ENCODE measurements at places on chromosomes 2 and 18.

GRCh38 chr2:98301469-98301868, 44.8 kb upstream of the CNGA3 start:
- no peak for DNase-seq

DNA sequence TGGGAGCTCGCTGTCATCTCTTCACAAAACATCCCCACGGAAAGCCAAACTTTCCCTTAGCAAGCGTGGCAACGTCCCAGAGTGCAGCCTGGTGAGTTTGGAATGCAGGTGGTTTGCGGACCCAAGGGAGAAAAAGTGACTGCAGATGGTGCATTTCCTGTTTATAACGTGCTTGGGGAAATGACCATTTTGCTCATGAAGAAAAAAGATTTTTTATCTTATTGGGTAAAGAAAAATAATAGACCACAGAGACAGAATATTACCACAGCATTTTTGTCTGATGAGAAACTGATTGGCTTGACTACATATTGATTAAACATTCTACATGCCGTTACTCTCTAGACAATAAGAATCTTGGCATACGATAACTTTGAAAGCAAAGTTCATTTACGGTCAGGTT, 136.5 kb downstream of the COPS8 start:
- peak; percentile 59 for DNase-seq

- DNase-seq = peak; percentile 83
These were observed 83.0 kb upstream of the CHRNA1 start for GRCh38 chr2:174846941-174847938.

DNA sequence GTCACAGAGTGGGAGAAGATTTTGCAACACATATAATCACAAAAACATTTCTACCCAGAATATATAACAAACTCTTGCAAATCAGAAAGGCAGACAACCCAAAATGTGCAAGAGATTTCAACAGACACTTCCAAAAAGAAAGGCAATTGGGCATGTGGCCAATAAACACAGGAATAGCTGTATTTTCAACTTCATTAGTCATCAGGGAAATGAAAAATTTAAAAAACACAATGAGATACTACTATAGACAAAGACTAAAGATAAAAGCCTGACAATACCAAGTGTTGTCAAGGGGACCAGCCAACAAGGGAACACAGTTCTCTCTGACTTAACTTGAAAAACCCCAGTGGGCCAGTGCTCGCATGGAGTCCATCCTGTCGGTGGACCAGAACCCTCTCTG, 40.5 kb downstream of the MTHFD2 start:
- no peak for DNase-seq

DNA sequence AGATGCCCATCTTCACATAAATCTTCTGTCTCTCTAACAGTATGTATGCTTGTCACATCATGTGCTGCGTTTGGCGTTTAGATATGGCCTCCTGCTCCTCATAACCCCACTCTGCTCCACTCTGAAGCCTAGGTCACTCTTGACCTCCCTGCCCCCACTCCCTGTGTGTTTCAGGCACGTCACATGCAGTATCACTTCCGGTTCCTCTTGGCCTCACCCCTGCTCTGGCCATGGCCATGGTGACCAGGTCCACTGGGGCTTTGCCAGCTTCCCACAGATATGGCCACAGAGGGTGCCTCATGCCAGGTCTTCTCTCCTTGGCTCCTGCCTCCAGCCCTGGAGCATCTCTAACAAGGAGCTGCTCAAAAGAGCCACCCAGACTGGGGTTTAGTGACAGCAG, 160.0 kb downstream of the RNF152 start:
- no peak for DNase-seq

DNA sequence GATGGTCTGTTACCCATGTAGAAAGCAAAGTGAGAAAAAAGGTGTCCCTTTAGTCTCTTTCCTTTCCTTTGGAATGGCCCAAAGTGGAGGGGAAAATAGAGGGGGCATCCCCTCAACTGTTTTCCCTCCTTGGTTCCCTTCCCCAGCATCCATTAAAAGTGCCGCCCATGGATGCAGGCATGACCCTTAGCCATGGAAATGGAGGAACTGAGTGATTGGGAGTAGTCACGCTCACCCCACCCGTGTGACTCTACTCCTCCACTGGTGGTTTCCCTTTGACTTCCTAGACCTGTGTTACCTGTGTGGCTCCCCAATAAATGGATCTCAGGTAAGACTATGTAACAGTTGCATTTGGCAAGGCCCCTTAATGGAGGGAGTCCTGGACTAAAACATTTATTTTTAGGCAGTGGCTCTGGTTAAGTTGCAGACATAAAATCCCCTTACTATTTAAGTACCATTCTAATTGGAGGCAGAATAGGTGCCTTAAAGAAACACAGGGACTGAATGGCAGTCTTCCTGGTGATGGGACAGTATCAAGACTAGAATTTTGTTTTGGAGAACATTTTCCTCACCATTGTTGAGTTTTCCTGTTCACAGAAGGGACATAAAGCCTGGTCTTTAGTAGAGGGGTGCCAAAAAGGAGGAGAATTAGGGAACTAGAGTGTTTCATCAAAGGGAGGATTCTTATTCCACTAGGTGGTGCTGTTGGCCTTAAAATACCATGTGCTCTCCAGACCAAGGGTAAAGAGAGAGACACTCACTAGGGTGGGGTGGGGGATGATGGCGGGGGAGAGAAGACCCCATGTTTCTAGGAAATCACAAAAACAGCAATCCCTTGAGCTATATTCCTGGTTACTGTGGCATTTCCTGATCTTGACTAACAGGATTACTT, 25.7 kb upstream of the PLA2R1 start:
- DNase-seq = no peak

GRCh38 chr2:220628252-220628651, 943.9 kb downstream of the EPHA4 start:
- no peak for DNase-seq

DNA sequence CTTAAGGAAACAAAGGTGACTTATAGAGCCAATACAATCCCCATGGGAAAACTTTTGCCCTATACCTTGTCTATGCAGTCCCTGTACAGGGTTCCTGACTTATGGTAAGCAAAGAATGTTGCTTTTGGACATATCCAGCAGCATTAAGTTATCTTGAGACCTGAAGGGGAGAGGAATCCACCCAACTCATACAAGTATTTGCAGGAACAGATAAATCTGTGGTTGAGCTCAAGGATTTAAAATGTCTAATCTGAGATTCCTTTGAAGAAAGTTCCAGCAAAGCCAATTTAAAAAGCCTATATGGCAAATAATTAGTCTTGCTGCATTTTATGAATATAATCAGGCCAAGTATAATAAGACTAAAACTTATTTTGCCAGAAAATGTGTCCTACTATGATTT, 739.5 kb upstream of the CDH2 start:
- DNase-seq = no peak

DNA sequence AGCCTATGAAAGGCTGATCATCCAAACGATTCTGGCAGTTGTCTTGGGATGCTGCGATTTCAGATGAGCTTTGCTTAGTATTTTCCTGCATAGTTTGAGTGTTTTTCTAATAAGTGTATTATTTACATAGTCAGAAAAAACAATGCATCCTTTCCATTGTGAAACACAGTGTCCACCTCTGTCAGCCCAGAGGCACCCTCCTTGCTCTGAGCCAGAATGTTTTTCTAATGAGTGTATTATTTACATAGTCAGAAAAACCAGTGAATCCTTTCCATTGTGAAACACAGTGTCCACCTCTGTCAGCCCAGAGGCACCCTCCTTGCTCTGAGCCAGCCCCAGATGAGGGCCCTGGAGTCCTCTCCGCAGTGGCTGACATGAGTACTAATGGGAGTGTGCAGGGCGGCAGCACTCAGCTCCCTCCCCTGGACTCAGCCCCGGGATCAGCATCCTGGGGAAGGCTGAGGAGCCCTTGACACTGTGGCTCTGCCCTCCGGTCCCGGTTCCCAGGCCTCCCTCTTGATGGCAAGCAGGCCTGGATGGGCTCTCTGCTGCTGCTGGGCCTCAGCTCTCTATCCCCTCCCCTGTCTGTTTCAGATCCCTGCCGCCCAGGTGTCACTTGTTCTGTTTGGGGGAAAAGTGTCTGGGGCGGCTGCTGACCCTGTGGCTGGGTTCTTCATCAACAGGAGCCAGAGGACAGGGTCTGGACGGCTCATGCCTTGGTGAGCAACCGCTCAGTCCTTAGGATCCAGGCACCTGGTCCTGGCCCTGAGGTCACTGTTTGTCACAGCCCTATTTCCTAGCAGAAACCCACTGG, 5.9 kb downstream of the MFSD2B start:
- no peak for DNase-seq

GRCh38 chr2:189082376-189082975, 97.1 kb downstream of the COL5A2 start:
- DNase-seq = peak; percentile 83

- DNase-seq = no peak
These were observed 13.6 kb downstream of the ASAP2 start for GRCh38 chr2:9220201-9220600.

DNA sequence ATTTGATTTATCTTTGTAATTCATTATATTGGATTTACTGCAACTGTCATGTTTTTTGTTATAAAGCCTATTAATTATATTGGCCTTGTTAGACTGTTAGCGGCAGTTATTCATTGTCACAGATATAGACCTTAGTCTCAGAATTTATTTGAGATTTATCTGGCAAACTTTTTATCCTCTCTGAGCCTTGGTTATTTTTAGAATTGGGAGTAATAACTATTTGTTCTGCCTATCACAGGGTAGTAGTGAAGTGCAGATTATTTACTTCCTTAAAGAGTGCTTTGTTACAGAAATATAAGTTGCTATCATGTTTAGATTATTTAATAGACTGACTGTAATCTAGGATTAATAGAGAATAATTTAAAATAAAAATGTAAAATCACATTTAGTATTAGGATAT, 41.9 kb downstream of the AGPS start:
- DNase-seq = no peak

- DNase-seq = no peak
These were observed 123.9 kb upstream of the CCDC150 start for GRCh38 chr2:196515608-196516007.

GRCh38 chr2:215460682-215461382, 25.0 kb upstream of the FN1 start:
- peak; percentile 82 for DNase-seq

DNA sequence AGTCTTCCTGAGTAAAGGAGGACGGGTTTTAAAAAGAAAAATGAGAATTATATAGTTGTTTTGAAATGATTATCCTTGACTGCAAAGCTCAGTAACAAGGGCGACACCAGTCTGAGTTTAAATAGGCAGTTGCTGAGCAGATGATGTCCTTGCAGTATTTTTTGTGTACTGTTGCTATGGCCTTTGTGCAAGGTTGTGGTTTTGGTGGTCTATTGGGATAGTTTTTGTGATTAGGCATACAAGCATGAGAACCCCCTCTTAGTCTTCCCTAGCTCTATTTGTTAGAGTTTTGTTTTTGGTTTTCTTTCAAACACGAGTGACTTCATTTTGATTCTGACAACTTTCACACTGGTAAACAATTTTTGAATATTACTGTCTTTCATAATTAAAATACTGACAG, 64.1 kb downstream of the TAF4B start:
- DNase-seq = no peak

DNA sequence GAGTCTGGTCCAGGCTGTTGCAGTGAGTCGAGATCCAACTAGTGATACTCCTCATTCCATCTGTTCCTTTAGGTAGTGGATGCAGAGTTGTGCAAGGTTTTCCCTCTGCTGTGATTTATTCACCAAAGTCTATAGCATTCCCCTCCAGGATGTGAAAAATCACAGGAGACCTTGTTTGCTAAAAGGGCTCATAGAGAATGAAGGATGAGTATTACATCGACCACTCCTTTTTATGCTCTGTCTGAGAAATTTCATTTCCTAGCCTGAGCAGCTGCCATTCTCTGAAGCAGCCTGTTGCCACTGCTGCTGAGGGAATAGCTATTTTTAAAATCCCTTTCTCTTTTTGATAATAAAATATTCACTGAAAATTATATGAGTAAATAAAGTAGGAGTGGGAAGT, 134.1 kb upstream of the LRRTM1 start:
- DNase-seq = no peak

DNA sequence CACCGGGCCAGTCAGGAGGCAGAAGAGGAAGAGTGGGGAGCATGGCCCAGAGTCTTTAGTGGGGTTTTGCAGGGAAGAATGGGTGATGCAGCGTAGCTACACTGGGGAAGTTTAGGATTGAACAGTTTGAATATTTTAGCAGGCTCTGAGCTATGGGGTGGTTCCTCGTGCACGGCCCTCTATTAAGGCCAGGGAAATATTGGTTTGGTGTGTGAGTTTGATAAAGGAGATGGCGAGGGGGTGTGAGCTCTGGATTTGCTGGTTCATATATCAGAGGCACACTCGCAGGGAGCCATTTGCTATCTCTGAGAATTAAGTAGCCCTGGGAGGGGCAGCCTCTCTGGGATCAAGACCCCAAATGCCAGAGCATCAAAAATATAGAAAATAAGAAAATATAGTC, 50.1 kb downstream of the BOLA3 start:
- no peak for DNase-seq

DNA sequence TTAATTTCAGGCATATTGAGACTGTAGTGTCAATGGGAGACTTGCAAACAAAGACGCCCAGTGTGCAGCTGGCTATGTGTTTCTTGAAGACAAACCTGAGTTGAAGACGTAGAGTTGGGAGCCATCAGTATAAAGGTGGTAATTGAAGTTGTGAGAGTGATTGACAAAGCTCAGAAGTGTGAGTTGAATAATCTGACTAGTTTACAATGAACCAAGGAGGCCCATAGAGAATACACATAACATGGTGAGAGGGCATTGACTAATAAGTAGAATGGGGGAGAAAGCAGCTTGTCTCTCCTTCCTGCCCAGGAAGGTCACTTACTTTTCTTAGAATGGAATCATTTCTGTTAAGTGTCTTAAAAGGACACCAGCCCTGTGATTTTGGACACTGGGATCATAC, 14.1 kb downstream of the SP110 start:
- no peak for DNase-seq

DNA sequence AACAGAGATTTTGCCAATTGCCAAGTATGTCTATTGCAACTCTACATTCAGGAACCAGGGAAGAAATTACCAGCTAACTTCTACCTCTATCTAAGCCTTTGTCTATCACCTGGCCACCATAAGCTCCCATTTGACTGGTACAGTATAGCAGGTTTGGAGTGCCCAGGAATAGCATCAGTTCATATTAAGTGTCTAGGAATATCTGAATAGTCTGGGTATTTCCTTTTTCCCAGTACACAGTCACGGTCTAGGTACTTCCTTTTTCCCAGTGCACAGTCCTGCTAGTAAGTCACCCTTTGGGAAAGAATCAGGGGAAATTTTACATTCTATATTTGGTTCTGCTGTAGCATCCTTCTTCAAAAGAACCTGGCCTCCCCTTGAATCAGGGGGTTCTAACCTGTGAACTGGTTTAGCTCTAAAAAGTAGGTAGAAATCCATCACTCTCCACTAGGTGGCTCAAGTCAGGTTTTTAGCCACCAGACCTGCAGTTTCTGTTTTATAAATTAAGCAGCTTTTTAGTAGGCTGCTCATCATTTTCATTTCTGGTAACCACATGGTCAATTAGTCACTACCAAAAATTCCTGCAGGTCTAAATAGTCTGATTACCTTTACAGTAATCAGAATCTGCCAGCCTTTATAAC, 49.3 kb upstream of the DNAJC10 start:
- no peak for DNase-seq

- DNase-seq = no peak
These were observed 230.1 kb downstream of the ANAPC1 start for GRCh38 chr2:111653913-111654312.
